ENCODE measurements at places on chromosomes 12 and 14. TPM values are rescaled to one million over a fixed set of nuclear protein-coding genes. Genes with fewer than 3 reads are reported as not detected.

PTPN6 gene
- total RNA-seq, result 7.2 TPM

C1S gene
- 142 TPM for total RNA-seq

- no peak for DNase-seq
Observed at GRCh38 chr12:65229441-65229840, 49.0 kb upstream of the MSRB3 start.

USP30 gene
- 12.2 TPM for total RNA-seq

GRCh38 chr14:72744416-72745120 is 149.3 kb downstream of the DPF3 start:
- DNase-seq, result no peak

EFCAB11 gene
- 3.3 TPM for total RNA-seq

DNA sequence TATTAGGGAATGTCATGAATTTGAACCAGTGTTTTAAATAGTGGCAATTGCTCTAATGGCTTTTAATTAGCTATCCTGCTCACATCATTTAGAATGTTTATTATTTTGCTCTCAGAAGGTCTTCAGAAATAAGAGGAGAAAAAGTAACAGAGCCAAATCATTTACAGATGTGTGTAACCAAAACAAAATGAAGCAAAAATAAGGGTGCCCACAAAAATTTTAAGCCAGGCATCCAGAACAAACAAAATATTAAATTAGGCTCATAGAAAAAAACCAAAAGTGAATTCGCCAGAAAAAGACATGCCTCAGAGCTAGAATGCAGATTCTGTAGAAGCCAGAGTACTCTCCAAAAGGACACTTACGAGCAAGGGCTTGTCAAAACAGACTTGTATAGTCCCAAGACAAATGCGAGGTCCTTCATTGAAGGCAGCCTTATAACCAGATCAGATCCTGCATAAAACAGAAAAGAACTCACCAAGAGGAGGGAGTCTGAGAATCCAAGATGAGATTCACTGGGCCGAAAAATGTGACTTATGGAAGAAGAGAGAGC is 20.2 kb upstream of the SERPINA1 start:
- DNase-seq, result no peak

- DNase-seq, result no peak
Observed at GRCh38 chr14:42626986-42627385, 1020.3 kb downstream of the LRFN5 start.

AGAP2 gene
- total RNA-seq, result 6.6 TPM

SRGAP1 gene
- total RNA-seq, result 2.0 TPM

KRT6C gene
- not detected for total RNA-seq

- peak; percentile 93 for DNase-seq
Observed at GRCh38 chr12:131104463-131105350, 151.0 kb downstream of the ADGRD1 start.

IKZF4 gene
- 7.0 TPM for total RNA-seq

DNA sequence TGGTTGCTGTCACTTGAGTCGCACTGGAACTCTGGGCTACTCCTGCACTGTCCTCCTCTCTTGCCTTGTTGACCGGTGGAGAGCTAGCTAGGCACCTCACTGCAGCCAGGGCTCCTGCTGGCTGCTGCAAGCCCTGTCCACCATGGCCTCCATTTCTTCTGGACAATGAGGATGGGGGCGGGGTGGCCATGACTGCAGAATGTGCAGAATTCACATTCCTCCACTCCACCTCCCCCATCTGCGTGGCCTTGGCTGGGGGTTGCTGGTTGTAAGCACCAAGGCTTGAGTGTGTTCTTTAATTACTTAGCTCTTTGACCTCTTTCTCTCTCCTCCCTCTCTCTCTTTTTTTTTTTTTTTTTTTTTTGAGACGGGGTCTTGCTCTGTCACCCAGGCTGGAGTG is 248.5 kb downstream of the PCNX1 start:
- DNase-seq, result no peak

DNA sequence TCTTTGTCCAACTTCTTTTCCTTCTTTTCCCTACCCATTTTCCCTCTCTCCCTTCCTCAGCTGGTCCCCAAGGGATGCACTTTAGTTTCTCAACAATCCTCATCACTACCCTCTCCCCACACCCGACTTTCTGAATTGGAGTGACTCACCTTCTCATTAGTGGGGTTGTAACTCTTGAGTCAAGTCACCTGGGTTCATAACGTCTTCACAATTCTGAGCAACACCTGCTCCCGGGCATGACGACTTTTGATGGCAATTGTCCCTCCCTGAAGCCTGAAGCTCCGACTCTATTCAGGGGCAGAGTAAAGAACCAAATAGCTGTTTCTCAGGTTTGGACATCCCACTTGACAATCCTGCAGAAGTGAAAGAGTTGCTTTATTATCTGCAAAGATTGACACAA is 82.7 kb upstream of the OTX2 start:
- DNase-seq, result no peak

- DNase-seq, result no peak
Observed at GRCh38 chr12:15222219-15222618, 1.0 kb upstream of the RERG start.

GPD1 gene
- total RNA-seq, result 38.3 TPM

DNA sequence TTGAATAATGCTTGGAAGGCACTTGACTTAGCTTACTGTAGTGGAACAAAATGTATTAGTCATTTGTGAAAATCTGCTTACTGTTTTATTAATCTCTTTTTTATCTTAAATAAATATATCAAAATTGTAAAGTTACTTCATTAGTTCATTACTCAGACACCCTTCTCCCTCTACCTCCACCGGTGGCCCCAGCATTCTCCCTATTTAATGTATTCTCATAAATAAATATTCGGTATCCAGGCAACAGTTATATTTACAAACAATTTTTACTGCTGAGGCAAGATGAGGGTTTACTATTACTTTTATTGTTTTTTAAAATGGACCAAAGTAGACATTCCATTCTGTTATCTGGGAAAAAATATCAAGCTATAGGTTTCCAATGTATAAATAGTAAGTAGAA is 19.6 kb upstream of the ALX1 start:
- DNase-seq, result no peak

DNA sequence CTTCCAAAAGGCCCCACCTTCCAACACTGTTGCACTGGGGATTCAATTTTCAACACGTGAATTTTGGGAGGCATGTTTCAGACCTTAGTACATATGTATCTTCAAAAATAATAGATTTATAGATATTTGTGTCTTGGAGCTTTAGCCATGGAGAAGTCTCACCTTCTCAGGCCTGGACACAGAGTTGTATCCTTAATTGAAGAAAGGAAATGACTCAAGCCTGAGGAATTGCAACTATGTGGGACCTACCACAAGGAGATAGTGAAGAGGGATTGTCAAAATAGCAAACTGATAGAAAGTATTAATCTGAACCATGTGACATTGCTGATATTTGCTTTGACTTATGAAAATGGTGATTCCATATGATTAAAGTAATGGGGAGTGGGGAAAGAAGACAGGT is 89.8 kb downstream of the ACSS3 start:
- no peak for DNase-seq

TAS2R42 gene
- not detected for total RNA-seq

DNA sequence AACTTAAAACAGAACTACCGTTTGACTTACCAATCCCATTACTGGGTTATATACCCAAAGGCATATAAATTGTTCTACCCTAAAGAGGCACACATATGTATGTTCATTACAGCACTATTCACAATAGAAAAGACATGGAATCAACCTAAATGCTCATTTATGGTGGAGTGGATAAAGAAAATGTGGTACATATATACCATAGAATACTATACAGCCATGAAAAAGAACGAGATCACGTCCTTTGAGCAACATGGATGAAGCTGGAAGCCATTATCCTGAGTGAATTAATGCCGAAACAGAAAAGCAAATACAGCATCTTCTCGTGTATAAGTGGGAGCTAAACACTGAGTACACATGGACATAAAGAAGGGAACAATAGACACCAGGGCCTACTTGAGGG is 31.8 kb downstream of the TMEM229B start:
- DNase-seq, result no peak

ART4 gene
- 2.8 TPM for total RNA-seq

GRCh38 chr12:14993537-14994266 is 20.9 kb downstream of the PDE6H start:
- DNase-seq, result peak; percentile 37

DNA sequence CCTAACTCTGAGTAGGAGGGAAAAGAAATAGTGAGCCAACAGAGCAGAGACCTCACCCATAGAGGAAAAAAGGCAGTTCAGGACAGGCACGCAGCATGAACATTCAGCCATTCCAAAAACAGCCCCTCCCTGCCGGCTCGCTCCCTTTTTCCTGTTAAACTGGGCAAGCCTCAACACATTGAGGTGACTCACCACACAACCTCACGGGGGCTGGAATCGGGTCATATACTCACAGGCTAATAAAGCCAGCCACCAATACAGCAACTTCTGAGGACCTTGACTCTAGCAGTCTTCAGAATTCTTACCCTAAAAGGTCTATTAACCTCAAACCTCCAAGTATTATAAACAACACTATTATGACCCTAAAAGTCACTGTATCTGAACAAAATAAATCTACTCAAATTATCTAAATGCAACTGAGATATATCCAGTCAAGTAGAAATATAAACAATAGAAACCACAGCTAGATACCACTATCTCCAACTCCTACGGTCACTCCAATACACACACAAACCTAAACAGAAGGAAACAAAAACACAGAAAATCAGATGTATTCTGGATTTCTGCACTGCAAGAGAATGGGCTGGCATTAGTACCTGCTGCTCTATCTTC is 6.3 kb downstream of the YBX3 start:
- peak; percentile 86 for DNase-seq

- no peak for DNase-seq
Observed at GRCh38 chr12:128353301-128353700, 86.3 kb downstream of the TMEM132C start.

GRCh38 chr14:68976160-68977067 is 2.7 kb downstream of the ACTN1 start:
- DNase-seq, result peak; percentile 79

CPSF2 gene
- 35.3 TPM for total RNA-seq

GRCh38 chr14:101256266-101256665 is 305.0 kb upstream of the DIO3 start:
- DNase-seq, result no peak

NUP107 gene
- 15.7 TPM for total RNA-seq

GRCh38 chr14:45284802-45285201 is 31.8 kb upstream of the MIS18BP1 start:
- no peak for DNase-seq

DNA sequence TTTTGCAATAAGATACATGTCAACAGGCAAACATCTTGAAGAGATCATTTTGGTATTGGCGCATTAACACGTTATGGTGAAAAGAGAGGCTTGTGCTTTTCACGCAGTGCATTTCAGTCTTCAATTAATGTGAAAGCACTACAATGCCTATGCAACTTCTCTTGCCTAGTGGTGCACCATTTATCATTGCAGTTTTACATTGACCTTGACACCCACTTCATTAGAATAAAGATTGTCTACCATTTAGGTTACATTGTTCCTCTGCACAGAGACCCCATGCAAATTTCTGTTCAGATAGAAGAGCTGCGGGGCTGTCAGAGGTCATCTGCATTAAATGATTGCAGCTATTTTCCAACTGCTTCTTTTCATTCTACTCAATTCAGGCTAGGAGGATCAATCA is 212.2 kb upstream of the NPAS3 start:
- no peak for DNase-seq

SERPINA10 gene
- total RNA-seq, result not detected

DNA sequence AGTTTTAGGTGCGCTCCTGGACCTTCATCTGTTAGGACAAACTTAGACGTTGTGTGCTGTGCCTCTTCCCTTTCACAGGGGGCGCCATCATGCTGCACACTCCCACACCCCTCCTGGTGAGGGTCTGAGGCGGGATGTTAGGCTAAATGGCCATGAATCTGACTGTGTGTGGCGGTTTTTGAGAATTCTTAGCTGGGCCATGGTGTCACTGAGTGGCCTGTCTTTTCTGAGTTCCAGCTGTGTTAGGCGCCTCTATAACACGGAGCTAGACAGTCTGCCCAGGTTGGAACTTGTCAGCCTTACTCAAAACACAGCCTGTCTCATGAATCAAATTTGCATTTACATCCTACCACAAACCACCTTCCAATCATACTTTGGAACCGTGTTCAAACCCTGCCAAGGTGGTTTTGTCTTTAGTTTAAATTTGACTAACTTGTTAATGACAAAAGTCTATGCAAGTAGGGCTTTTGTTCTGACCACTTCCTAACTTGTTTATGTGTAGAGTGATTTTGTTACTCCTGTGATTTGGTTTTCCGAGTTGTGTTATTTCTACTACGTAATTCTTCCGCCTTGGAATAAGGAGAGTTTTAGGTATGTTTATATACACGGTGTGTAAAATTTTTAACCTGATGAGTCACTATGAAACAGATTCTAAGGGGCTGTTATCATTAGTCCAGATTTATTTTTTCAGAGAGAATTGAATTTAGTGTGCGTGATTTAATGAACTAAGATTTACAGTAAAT is 19.6 kb downstream of the ACVR1B start:
- DNase-seq, result no peak

CSAD gene
- total RNA-seq, result 8.2 TPM

- DNase-seq, result peak; percentile 76
Observed at GRCh38 chr12:96236221-96236822, 42.1 kb downstream of the ELK3 start.

DNA sequence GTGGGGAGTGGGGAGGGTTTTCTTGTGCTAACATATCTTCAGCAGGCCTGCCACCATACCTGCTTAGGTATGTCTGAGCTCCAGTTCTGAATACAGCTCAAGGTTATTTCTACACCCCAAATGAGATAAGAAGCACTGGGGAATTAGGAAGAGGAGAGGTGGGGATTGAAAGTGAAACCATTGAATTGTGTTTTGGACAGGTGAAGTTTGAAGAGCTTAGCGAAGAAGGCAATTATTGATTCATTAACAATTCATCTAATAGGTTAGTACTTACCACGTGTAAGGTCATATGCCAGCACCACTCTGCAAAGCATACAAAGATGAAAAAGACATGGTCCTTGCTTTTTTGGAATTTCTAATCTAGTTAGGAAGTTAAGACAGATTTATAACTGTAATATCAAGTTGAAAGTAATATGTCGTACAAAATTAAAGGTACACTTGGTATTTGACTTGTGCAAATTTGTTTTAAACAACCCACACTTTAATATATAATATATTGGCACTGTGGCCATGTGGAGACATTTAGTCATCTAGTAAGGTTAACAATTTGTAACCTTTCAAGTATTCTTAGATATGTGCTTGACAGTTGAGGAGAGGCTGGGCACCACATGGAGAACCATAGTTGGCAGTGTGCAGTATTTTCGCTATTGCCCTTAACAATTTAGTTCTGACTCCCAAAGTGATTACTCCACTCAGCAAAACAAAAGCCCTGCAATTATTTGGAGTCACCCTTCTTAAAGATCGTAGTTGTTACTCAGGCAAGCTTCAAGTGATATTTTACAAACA is 3.6 kb downstream of the SMCO3 start:
- no peak for DNase-seq

LRRC10 gene
- total RNA-seq, result 40.5 TPM

DNA sequence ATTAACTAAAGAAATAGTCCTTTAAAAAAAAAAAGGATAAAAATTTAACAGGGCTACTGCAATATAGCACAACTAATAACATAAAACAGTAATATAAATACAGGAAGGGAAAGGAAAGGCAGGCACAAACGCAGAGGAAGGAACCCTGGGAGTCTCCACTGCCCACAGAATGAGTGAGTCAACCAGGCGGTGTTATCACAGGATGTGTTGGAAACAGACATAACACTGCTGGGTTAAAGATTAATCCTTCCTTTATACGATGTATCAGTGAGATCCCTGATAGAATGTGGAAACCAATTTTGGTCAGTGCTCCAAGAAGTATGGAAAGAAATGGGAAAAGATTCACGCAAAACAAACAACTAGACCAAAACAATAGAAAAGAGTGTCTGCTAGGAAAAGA is 47.9 kb downstream of the FGD6 start:
- no peak for DNase-seq

GRCh38 chr12:44830566-44831055 is 45.5 kb downstream of the NELL2 start:
- no peak for DNase-seq

KRT76 gene
- total RNA-seq, result not detected
